ENCODE measurements at places on chromosomes 12 and 14.

DNA sequence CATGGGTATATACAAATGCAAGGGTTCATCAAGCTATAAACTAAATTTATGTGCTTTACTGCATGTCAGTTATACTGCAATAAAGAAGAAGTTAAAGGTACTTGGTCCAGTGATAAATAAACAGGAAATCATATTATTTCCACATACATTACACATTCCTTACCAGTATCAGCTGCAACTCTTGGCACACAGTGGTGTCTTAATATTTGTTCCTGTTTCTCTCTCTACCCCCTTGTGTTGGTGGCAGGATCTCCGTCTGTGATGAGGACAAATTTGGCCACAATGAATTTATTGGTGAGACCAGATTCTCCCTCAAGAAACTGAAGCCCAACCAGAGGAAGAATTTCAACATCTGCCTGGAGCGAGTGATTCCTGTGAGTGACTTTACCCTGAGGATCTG lies 19.2 kb upstream of the OAS1 start:
- no peak for DNase-seq

DNA sequence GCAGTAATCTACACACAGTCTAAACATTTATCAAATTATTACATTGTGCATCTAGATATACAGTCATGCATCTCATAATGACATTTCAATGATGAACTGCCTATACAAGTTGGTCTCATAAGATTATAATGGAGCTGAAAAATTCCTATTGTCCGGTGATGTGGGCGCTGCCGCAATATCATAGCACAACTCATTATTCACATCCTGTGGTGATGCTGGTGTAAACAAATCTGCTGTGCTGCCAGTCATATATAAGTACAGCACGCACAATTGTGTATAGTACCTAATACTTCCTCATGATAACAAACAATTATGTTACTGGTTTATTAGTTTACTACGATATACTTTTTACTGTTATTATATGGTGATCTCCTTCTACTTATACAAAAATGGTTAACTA lies 768.8 kb upstream of the NOVA1 start:
- DNase-seq: no peak

DNA sequence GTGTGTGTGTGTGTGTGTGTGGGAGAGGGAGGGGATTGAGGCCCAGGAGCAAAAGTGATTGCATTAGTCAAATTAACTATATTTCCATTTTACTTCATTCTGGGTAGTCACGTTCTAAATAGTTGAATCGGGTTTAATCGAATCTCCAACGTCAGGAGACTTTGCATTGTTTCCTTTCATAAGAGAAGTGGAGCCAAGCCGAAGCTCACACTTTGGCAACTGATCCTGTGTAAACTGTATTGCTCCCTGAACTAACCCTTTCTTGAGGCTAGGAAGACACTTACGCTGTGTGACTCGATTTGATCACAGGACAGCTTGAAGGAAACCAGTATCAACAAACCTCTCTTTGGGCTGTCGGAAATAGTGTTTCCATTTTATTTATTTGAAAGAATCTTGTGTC lies 363.4 kb upstream of the ATP2B1 start:
- no peak for DNase-seq

- no peak for DNase-seq
Observed at GRCh38 chr14:22593189-22593588, 4.2 kb upstream of the DAD1 start.

GRCh38 chr12:113059071-113059595 lies 2.6 kb downstream of the DTX1 start:
- DNase-seq: no peak

DNA sequence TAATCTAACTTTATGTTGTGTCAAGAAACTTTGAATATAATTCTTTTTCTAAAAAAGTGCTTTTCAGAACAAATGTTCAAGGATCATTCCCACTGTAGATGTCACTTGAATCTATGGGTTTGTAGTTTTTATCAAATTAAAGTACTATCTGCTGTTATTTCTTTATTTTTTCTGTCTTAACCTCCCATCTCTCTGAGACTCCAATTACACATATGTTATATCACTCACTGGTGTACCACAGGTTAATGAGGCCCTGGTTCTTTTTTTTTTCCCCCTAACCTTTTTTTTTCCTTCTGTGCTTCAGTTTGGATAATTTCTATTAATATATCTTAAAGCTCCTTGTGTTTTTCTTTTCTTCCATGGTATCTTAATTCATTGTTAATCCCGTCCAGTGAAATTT lies 279.9 kb upstream of the RGS6 start:
- no peak for DNase-seq

- DNase-seq: no peak
Observed at GRCh38 chr14:96590190-96590864, 88.1 kb downstream of the PAPOLA start.

DNA sequence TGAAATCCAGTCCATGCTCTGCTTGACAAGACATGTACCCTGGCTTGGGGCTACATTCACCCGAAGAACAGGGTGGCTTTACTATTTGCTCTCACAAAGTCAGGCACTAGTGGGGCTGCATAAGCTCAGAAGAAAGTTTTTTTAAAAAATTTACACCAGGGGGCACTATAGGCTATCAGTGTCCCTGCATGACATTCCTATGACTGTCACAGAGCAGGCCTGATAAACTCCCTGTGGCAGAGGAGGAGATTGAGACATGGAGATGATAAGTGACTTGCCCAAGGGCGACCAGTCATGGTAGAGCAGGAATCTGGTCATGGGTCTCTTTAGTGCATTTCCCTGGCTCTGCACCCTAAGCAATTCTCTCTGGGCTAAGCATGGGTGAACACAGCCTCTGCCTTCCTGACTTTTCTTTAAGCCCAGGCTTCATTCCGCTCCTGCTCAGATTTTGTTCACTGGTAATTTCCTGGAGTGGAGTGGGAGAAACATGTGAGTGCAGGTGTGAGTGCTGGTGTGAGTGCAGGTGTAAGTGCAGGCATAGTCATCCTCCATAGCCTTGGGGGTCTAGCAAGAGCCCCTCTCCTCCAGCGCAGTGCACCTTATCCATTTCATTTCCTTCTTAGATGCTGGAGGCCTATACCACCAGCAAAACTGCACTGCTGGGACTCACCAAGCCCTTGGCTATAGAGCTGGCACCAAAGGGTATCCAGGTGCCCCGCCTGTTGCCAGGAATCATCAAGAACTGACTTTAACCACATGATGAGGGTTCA lies 91.6 kb downstream of the DHRS2 start:
- DNase-seq: peak; percentile 74

DNA sequence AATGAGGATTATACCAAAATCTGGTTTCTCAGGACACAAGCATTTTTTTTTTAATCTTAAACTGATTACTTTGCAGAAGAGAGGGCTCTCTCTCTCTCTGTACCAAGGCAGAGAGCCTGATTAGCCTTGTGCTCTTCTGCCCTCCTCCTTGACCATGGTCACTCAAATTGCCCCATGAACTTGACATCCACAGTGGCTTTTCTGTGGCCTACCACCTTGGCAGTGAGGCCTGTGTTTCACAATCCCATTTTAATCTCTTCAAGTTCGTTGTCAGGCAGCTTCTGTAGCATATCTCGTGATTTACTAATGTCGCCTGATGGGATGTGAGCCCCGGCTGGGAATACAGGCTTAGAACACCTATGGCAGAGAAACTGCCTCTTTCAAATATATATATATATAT lies 30.7 kb upstream of the PWP1 start:
- DNase-seq: no peak

- peak; percentile 89 for DNase-seq
Observed at GRCh38 chr12:64080319-64081007, 141.6 kb downstream of the KICS2 start.

All from LoVo (cell line).